ENCODE measurements at places on chromosomes 3 and 15.
A peak's percentile ranks its signal among the peaks of the same experiment; 100 is the strongest.

DNA sequence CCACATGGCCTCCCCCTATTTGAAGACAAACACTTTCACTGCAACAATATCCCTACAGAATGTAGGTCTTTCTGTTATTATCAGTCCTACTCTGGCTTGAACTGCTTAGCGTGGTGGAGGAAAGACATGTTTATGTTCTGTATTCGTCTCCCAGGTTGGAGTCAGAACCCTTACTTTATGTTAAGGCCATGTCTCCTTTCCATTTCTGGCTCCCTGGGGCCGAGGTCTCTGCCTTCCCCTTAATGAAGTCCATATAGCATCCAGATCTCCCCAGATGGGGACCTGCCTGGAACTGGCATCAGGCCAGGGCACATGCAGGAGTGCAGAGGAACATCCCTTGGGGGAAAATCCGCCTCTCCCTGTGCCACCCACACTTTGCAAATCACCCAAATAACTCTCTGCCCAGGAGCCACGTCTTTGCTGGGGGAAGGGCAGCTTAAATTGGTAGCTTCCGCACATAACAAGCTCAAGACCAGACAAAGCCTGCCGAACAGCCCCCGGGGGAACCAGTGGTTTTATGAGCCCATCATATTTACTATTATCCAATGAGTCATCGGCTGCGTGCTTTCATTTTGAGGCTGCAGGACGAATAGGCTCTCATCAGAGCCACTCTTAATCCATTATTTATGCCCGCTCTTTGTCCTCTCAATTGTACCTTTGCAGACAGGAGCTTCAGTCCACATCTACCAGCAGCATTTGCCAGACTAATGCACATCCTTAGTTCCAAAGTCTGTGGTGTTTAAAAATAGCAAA is 237.0 kb downstream of the UACA start:
- DNase-seq, result peak; percentile 55

DNA sequence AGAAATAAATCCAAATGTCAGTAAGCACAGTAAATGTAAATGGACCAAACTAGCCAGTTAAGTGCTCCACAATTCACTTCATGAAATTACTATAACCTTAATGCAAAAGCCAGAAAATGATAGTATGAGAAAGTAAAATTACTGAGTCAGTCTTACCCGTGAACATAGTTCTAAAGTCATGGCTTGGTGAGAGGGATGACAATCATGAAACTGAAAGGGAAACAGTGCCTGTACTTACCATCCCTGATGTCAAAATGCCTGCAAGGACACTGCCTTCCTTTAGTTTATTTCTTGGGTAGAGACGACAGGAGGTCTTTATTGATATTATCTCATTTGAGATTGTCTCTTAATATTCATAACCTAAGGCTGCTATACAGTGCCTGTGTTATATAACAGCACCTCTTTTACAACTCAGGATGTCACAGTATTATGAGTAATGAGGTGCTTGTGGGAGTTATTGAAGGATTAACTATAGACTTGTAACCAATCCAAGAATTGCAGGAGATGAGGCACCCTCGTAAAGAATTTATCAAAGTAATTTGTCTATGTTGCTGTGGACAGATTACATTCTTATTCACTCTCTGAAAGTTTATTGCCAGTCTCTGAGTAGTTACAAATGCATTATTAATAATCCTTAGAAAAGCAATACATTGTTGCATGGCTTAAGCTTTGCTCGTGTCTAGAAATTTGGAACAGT is 142.9 kb upstream of the BFSP2 start:
- DNase-seq, result no peak

DNA sequence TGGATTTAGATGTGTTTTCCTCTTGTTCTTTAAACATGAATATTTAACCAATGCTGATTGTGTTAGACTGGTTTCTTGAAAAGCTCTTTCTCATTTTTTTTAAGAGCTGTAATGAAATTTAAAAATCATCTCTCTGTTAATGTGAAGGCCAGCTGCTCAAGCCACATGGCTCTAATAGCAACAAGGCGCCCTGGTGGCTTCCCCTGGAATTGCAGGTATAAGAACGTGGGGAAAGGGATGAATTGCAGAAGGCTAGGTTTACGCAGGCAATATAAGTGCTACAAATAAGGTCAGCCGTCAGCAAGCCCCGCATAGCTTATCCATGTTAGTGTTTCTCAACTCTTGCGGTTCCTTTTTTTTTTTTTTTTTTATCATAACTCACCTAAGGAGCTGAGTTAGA is 108.5 kb downstream of the SAMMSON start:
- peak; percentile 36 for DNase-seq

GRCh38 chr3:66299891-66300290 is 79.1 kb downstream of the SLC25A26 start:
- no peak for DNase-seq

GRCh38 chr15:83690676-83691075 is 36.8 kb downstream of the ADAMTSL3 start:
- no peak for DNase-seq

DNA sequence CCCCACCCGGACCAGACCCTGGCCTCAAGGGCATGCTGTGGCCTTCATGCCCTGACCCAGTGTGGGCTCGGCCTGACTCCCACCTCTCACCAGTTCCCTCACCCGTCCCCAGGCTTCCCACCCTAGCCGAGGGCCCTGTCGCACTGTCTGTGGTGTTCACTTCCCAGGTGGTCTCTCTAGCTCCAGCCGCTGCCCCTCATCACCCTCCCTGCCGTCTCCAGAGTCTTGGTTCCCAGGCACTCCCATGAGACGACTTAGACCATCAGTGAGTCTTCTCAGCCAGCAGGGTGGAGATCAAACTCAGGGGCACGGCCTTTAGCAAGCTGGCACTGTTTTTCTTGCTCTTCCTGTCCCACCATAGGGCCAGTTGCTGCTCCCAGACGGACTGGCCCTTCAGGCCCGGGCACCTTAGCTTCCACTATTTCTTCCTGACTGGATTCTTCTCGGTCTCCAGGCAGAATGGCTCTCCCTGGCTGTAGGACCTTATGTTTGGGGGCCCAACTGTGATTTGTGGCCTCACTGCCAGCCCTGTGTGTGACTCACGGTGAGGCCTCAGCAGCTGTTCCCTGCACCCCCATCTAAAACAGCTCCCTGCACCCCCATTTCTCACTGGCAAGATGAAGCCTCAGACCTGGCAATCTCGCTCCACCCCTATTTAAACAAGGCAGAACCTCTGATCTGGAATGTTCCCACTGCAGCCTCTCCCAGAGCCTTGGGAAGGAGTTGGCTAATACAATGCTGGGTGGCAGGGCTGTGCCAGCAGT is 9.4 kb upstream of the PCSK6 start:
- no peak for DNase-seq

- no peak for DNase-seq
Measured at GRCh38 chr3:1552831-1553230, 460.0 kb downstream of the CNTN6 start.

DNA sequence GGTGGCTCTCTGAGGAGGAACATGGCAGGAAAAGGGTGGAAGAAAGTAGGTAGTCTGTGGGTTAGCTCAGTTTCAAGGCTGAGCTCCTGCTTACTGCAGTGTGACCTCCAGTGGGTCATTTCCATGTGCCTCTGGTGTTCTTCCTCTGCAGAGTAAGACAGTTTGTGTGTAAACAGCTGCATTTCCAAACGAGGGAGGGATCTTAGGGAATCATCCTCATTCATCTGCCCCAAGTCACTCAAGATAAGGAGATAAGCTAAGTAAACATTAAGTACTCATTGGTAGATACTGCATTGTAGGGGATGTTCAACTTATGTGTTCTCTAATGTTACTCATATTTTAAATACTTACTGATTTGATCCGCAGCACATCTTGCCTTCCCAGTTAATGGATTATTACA is 83.6 kb downstream of the CLSTN2 start:
- no peak for DNase-seq

- DNase-seq, result no peak
Measured at GRCh38 chr3:4852780-4853748, 126.2 kb upstream of the BHLHE40 start.

DNA sequence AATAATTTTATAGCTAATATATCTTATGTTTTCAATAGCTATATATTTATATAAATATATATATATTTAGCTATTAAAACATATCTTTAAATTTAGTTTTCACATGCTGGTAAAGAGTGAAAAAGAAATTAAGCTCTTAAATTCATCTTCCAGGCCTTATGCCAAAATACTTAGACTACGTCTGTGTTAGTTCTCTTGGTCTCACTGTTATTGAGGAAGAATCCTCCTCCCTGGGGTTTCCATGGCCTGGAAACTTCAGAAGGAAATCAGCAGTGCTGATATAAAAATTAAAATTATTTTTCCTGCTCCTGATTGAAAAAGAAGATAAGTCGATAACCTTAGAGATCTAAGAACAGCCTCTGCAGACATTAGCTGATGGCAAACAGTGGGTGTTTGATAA is 225.1 kb upstream of the LMCD1 start:
- DNase-seq, result no peak

DNA sequence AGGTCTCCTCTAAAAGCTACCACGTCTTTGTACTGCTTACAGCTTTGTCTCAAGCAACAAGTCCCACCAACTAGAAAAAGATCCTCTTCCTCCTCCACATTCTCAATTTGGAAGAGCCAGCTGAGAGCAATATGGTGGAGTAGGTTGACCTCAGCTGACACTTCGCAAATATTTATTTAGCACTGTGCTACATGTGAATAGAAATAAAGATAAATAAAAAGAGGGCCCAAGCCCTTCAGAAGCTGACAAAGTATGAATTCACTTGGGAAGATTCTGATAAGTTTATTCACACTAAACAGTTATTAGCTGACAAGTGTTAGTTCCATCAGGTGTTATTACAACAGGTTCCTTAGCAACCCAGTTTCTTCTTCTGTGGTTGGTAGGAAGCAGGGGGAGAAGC is 310.3 kb downstream of the GBE1 start:
- DNase-seq, result no peak

- no peak for DNase-seq
Measured at GRCh38 chr15:86863226-86863915, 783.7 kb downstream of the AGBL1 start.

- DNase-seq, result no peak
Measured at GRCh38 chr3:7682822-7683229, 818.8 kb upstream of the LMCD1 start.

DNA sequence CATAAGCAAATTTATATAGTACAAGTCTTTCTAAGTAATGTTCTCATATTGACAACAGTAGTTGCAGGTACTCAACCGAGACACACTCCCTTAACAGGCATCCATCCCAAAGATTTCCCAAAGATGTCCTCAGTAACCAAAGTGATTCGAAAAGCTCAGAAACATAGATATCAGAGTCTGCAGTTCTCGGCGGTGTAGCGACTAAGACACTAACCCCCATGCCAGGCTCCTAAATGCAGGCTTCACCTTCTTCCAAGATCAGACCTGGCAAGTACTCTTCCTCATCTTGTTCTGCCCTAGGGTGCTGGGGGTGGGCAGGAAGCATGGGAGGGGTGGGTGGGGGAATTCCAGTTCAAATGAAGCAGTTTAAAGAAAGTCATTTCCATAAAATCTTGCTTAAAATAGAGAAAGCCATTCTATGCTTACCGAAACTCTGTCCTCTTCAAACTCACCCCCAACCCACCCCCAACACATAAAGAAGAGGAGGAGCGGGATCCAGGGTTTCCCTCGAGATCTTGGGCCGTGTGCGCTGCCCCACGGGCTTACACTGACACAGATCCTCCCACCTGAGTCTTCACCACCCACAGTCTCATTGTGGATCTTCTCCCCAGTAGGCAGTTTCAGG is 59.0 kb upstream of the BCL6 start:
- DNase-seq, result no peak

DNA sequence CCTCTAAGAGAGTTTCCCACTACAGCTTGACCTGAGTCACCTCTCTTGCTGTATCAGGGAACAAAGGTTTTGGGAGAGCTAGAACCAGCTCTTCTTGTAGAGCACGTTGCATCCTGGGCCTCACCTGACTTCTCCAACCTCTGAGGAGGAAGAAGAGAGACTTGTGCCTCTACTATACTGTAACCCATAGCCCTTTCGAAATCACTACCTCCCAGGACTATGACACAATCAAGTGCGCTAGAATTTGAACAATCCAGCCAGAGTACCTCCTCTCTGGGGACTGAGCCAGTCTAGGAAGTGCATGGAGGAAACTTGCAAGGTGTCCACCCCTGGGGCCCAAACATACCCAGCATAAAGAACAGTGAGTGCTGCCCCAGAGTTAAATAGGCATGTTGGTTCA is 192.8 kb upstream of the BHLHE40 start:
- DNase-seq, result no peak

DNA sequence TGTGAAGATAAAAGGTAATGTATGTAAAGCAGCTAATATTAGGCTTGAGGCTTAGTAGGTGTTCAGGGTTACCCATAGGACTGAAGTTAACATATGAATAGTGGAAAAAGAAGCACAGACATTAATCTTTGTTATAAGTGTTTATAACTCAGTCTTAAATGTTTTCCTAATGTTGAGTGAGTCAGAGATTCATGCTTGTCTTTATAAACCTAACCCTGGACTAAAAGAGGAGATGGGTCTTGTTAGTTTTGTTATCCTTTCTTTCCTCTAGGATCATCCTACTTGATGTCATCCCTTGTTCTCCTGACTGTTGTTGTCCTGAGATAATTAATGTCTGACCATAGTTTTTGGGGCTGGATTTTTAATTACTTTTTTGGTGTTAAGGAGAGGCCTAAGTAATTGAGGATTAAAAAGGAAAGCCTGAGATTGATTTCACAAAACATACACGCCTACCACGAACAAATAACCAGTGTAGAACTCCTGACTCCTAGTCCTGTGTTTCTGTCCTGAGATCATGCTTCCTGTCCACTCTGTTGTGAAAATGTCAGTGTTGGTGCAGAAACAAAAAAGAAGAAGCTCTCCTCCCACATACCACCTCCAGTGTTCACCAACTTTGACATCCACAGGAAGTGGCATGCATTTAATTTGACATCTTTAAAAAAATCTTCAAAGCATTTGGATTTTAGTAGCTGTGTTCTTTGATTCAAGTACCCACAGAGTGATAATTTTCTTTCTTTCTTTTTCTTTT is 8.4 kb downstream of the MITF start:
- DNase-seq, result no peak

DNA sequence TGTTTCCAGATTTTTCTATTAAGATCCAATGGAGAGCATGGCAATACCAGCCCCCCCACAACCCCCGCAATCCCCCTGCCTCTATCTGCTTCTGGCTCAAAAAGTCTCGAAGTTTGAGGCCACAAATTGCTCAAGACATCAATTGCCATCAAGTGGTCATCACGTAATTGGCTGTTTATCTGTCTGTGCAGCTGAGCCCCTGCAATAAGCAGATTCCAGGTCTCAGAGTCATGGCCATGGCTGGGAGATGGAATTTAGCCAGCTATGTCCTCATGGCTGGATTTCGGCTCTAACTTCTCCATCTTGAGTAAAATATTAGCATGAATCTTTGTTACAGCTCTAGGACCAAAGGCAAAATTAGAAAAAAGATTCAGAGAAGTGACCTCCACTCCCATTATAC is 22.7 kb downstream of the SSUH2 start:
- DNase-seq, result no peak

DNA sequence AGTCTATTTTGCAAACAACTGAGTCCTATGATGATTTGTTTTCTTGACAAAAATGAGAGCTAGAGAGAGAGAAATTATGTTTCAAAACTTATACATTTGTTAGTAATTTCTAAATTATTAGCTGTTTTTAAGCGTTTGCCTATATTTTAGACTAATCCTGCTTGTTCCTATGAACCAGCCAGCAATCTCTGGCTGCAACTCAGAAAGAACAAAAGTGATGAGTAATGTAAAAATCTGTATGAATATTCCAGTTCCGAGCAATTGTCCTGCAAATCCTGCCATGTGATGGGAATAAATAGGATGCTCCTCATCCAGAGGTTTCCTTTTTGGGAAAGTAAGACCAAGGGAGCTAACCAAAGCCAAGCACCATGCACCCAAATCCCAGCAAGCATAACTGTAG is 228.3 kb upstream of the GBE1 start:
- DNase-seq, result no peak

Data from stimulated activated naive CD8-positive, alpha-beta T cell treated with anti-CD3 and anti-CD28 coated beads, Interleukin-15, Interleukin-2, amounts not matched to agents 100 U/mL and 50 U/mL, for 24 hours (primary cell).